ENCODE measurements at places on chromosomes 3 and 15.

- no peak for DNase-seq
Measured at GRCh38 chr3:84108442-84108971, 850.3 kb upstream of the CADM2 start.

DNA sequence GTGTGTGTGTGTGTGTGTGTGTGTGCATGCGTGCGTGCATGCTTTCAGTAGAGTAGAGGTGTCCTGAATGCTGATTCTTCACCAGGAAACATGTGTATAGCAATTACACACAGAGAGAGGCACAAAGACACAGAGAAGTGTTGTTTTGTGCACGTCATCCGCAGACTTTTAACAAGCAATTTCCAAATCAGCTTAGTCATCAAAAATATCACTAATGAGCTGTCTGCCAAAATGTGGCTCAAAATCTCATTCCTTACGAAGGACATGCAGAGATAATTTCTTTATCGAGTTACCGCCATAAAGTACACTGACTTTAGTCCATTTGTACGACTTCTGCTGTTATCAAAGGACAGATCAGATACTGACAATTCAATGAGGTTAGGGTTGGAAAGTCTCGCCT, 274.9 kb upstream of the RARB start:
- DNase-seq: no peak

DNA sequence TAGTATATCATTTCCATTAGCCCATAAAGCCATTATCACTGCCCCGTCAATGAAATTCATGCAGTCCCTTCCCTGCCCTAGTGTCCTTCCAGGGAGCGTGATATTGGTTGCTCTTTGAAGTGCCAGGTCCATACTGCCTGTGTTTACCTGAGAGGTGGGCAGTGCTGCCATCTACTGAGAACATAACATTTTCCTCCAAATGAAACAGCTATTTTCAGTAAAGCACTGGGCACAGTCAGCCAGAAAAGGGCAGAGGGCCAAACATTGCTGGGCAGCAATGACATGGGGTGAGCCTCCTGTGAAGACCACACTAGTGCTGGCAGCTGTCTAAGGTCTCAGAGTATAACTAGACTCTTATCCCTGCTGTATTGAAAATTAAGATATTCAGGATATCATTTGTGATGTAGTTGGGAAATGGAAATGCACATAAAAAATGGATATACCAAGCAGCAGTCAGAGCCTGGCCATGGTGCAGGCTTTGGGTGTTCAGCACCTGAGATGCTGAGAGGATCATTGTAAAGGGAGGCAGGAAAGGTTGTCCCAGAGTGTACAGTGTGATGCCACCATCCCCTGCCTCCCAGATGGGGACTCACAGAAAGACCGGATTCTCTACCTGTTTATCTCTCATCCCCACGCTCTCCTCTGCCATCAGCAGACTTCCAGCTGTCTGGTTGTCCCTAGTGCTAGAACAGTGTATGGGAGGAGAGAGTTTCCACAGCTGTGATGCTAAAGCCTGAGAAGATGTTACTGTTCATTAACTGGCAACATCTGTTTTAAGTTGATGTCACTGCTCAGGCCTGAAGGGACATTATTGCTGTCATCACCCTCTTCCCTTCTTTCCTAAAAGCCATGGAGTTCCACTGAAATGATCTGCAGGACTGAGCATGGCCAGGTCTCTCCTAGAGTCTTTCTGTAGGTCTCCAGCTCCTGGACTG, 108.8 kb downstream of the ARNT2 start:
- no peak for DNase-seq

DNA sequence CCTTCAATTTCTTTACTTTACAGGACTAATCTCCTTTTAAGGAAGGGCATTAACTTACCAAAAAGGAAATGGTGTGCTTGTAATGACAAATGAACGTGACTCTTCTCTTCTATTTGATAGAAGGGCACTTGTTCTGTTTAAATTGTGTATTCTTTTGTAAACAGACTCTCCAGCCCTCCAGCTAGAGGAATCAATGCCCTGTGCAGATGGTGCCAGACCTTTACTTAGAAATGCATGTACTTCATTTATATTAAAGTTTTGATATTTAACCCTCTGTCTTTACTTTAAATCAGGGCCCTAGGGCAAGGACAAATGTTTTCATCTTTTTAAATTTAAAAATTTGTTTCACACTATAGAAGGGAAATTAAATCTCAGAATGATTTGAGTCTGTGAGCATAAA, 355.1 kb downstream of the GBE1 start:
- DNase-seq: no peak

DNA sequence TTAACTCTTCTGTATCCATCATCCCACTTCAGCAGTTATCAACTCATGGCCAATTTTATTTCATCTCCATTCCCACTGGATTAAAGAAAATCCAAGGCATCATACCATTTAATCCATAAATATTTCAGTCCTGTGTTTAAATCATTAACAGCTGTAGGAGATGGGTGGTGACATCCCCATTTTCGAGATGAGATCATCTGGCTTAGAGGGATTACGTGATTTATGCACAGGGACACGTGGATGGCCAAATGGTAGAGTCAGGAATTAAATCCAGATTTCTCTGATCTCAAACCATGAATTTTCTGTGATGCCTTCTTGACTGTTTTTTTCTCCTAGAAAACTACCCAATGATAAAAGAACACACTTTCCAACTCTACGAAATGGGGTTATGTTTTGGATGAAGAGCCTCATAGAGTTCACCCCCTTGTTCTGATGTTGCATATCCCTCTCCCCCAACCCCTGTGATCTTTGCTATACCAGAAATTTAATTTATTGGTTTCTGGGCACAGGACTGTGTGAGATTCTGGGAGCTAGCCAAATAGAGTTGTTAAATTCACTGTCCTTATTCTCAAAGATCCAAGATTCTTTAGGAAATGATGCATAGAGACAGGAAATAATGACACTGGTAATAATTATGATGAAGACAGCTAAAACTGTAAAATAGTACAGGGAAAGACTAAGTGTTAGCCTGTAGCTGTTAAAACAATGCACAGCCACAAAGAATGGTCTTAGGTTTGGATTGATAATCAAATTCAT, 7.4 kb downstream of the ZNF589 start:
- DNase-seq: no peak

DNA sequence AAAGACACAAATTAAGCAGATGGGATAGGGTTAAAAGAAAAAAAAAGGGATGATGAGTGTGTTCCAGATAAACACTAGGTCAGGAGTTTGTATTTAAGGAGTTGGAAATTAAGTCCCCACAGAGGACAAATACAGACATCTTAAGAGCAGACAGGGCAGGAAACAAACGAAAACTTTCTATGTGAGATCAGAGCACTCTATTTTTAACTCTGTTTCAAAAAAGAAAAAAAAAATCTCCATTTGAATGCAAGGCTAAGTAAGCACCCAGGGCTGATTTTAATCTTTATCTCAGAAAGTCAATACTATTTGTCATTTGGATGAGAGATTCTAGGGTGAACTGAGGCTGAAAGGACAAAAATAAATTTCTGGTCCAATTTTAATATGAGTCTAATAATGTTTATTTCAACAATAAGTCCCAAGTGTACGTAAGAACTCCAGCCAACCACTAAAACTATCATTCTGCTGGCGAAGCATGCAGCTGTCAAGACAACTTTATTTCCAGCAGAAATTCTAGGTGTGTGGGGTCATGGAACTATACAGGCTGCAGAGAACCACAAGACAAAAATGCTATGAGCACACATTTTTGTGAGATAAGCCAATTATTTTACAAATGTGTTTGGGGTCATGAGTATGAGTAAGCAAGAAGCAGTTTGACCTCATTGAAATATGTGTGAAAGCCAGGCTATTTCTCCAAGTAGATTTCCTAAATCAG, 186.1 kb downstream of the FMN1 start:
- no peak for DNase-seq

- no peak for DNase-seq
Measured at GRCh38 chr3:119898478-119899191, 116.7 kb downstream of the NR1I2 start.

GRCh38 chr3:46013316-46014094, 13.8 kb downstream of the XCR1 start:
- DNase-seq: no peak

Data from cerebellar nuclear complex (tissue), 1 donor.